B cell (primary cell): ENCODE measurements at places on chromosomes 11 and 22. TPM values are rescaled to one million over a fixed set of nuclear protein-coding genes. Genes with fewer than 3 reads are reported as not detected.

Gene INS
- total RNA-seq: not detected in 2 replicates

Gene GALNT18
- total RNA-seq: not detected in 2 replicates

Gene PKNOX2
- total RNA-seq: not detected in 2 replicates

Gene CDPF1
- 9.8 TPM in 2 replicates for total RNA-seq

Gene TRIM6
- total RNA-seq: 0.10 TPM in 1 of 2 replicates, not detected in the other

Gene CREB3L1
- not detected in 2 replicates for total RNA-seq

Gene ART5
- total RNA-seq: not detected in 2 replicates

Gene OR51B5
- total RNA-seq: 0.66 and 0.67 TPM in 2 replicates

Gene GGTLC3
- total RNA-seq: not detected in 2 replicates

Gene WNT7B
- 0.17 and 0.22 TPM in 2 replicates for total RNA-seq

Gene E2F8
- 0.22 TPM in 1 of 2 replicates, not detected in the other for total RNA-seq

Gene BCO2
- total RNA-seq: 1.7 and 4.4 TPM in 2 replicates

Gene ADAMTS15
- total RNA-seq: not detected in 2 replicates

Gene MYBPC3
- total RNA-seq: 0.67 and 0.70 TPM in 2 replicates

Gene C11orf86
- total RNA-seq: not detected in 2 replicates

Gene ANO5
- not detected in 2 replicates for total RNA-seq

Gene MCHR1
- total RNA-seq: not detected in 2 replicates

Gene VSIG10L2
- not detected in 2 replicates for total RNA-seq

Gene TUB
- 0.10 TPM in 1 of 2 replicates, not detected in the other for total RNA-seq

Gene MPEG1
- total RNA-seq: 151 TPM in 2 replicates

Gene PLXNB2
- total RNA-seq: 30.3 and 31.4 TPM in 2 replicates

Gene TENM4
- 2.1 and 5.7 TPM in 2 replicates for total RNA-seq

Gene KRTAP5-9
- 0.34 TPM in 1 of 2 replicates, not detected in the other for total RNA-seq

Gene IGLL1
- not detected in 2 replicates for total RNA-seq

Gene MISFA
- 1.2 and 3.2 TPM in 2 replicates for total RNA-seq

Gene AKIP1
- total RNA-seq: 10.7 and 11.5 TPM in 2 replicates

Gene POLDIP3
- 84.0 and 86.5 TPM in 2 replicates for total RNA-seq

Gene OR52E1
- not detected in 2 replicates for total RNA-seq

Gene TEAD1
- total RNA-seq: 0.19 and 0.30 TPM in 2 replicates

Gene TPH1
- total RNA-seq: 2.7 and 2.8 TPM in 2 replicates

Gene SPI1
- 98.3 and 98.8 TPM in 2 replicates for total RNA-seq

Gene DDI1
- total RNA-seq: not detected in 2 replicates

Gene NXPE1
- not detected in 2 replicates for total RNA-seq

Gene TSPO
- 54.9 and 56.2 TPM in 2 replicates for total RNA-seq

Gene FAU
- total RNA-seq: 1,288 and 1,318 TPM in 2 replicates

Gene OR51E1
- not detected in 2 replicates for total RNA-seq

Gene SCUBE1
- not detected in 2 replicates for total RNA-seq

Gene PRR5
- 34.3 and 36.1 TPM in 2 replicates for total RNA-seq

Gene RBMXL2
- total RNA-seq: not detected in 2 replicates

Gene OVOL1
- total RNA-seq: 0.15 and 0.17 TPM in 2 replicates

Gene PGA5
- total RNA-seq: not detected in 2 replicates

Gene CSNK1E
- 133 and 136 TPM in 2 replicates for total RNA-seq

Gene PGR
- total RNA-seq: not detected in 2 replicates

Gene TMEM191C
- total RNA-seq: 4.5 and 5.0 TPM in 2 replicates

Gene ACCSL
- not detected in 2 replicates for total RNA-seq

Gene EIF3D
- 257 and 274 TPM in 2 replicates for total RNA-seq

Gene IGSF9B
- 0.37 and 0.85 TPM in 2 replicates for total RNA-seq

Gene GRM5
- not detected in 2 replicates for total RNA-seq

Gene FKBP2
- total RNA-seq: 23.7 and 25.7 TPM in 2 replicates
